Left lung (tissue), 14 donors: ENCODE measurements at places on chromosomes 13 and 19. TPM values are rescaled to one million over a fixed set of nuclear protein-coding genes. Genes with fewer than 3 reads are reported as not detected.

The ZNF723 gene
- total RNA-seq: not detected

- DNase-seq: no peak
These were observed 8.3 kb downstream of the C19orf53 start for GRCh38 chr19:13782537-13782936.

GRCh38 chr19:15180451-15181390 lies 20.1 kb downstream of the NOTCH3 start:
- DNase-seq: peak; percentile 56

DNA sequence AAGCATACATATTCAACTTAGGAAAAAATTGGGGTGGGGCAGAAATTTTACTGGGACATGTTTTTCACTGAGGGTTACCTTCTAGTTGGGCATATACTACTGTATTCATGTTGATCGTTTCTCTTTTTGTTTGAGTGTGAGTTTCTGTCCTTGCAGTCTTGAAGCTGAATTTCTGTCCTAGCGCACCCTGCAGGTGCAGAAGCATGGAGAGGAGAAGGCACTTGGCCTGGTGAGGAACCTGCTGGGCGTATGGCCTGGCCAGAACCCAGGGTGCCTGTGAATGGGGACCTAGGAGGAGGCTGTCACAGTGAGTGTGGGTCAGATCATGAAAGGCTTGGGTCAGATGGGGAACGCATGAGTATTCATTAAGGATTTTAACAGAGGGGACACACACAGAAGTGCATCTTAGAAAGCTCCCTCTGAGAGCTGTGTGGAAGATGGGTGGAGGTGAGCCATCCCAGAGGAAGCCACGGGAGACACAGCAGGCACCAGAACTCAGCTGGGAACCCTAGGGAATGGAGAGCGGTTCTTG lies 36.8 kb downstream of the SERP2 start:
- no peak for DNase-seq

DNA sequence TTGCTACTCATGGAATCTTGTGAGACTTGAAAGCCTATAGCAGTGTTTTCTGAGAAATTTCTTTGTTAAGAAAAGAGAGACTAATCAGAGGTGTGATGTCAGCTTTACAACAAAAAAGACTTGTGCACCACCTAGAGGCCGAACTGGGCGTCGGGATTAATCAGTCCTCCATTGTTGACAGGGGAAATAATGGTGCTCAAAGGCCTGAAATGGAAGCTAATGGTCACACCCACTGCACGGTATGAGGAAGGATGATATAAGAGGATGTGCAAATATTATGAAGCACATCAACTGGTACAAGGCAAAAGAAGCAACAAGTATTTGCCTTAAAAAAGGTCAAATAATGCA lies 480.2 kb upstream of the MIR17HG start:
- no peak for DNase-seq

The MAB21L1 gene
- total RNA-seq: 0.10 TPM

DNA sequence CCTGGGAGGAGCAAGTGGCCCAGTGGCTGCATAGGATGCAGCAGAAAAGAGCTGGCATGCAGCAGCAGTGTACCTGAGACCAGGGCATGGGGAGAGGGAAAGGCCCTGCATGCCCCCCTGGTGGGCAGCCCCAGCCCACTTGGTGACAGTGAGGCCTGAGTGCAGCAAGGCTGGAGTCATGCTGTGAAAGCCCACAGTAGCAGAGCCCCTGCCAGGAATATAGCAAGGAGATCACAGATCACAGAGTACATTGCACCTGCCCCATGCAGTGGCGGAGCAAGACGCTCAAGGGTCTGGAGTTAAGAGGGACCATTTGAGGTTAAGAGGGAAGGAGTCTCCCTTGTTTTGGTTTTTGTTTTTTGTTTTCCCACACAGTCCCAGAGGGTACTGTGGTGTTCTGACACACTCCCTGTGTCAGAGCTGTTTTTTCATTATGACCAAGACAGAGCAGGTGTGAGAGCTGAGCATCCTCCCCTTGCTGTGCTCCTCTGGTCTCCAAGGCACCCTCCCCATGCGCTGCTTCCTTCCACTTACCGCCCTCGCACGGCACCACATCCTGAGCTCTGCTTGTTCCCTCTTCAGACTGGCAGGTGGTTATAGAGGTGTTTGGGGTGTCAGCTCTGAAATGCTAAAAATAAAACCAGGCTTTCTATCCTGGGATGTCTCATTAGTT lies 85.0 kb upstream of the UBL3 start:
- peak; percentile 46 for DNase-seq

- peak; percentile 67 for DNase-seq
These were observed 21.4 kb downstream of the LCP1 start for GRCh38 chr13:46160471-46161066.

GRCh38 chr13:88217372-88217771 lies 546.2 kb downstream of the SLITRK5 start:
- DNase-seq: no peak

- DNase-seq: peak; percentile 31
These were observed 64.0 kb downstream of the MLLT1 start for GRCh38 chr19:6215701-6216235.

GRCh38 chr13:39956036-39956435 lies 300.6 kb downstream of the COG6 start:
- no peak for DNase-seq

- DNase-seq: peak; percentile 77
These were observed at the start of the genes PEG3 and ZIM2 for GRCh38 chr19:56840451-56841192. Gene PEG3, minus strand, starts transcription at chr19:56840726. Its CDS starts 16,071 bp downstream, at chr19:56824655. Gene ZIM2, minus strand, starts transcription at chr19:56840726. Its CDS starts 16,449 bp downstream, at chr19:56824277.

The SYCN gene
- total RNA-seq: not detected

- DNase-seq: no peak
These were observed 3.4 kb downstream of the MBNL2 start for GRCh38 chr13:97225533-97225932.

DNA sequence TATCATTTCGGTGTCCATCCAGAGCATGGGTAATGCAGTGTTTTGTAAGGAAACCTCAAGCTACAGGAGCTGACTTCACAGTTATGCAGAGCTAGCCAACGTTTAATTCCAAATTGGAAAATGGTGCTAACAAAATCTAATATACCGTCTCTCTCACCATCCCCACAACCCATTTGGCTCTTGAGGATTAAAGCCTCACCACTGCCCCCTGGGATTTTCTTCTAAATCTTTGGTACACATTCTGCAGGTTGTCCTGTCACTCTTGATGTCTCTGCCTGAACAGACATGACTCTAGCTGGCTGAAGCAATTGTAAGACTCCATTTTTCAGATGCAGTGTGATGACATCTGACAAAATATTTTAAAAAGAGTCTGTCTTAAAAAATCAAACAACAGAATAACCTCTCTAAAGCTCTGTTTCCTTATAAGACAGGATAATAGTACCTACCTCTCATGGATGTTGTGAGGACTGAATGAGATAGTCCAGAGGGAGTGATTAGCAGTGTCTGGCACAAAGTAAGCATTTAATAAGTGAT lies 451.8 kb downstream of the SUCLA2 start:
- no peak for DNase-seq

- DNase-seq: no peak
These were observed at the start of gene SLC7A10 for GRCh38 chr19:33225458-33225926. Gene SLC7A10, minus strand, starts transcription at chr19:33225850. Its CDS starts 147 bp downstream, at chr19:33225703.

DNA sequence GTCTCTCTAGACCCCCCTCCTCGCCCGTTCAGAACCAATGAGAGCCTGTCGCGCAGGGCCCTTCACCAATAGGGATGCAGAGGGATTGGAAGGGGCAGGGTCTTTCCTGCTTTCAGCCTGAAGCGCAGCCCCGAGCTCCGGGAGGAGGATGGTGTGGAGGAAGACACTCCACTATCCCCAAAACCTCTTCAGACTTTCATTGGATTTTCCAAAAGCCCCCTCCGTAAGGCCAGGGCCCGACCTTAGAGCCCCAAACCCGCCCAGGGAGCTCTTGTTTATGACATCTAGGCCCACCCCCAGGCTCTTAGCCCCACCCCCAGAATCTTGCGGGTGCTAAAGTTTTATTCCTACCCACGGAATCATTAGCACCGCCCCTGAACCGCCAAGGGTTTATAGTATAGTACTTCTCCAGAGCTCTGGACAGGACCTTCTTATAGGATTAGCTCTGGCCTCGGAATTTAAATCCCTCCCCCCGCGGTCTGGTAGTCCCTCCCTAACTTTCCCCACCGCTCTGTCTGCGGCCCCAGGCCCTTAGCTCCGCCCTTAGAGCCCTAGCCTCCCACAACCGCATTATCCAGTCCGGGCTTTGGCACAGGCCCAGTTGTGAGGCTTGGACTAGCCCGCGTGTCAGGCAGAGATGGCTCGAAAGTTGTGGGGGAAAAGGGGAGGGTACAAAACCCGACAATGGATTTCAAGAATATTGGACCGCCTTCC lies 6.6 kb upstream of the EML2 start:
- peak; percentile 74 for DNase-seq

The LRRC25 gene
- 53.7 TPM for total RNA-seq

The PLPP2 gene
- 3.2 TPM for total RNA-seq

DNA sequence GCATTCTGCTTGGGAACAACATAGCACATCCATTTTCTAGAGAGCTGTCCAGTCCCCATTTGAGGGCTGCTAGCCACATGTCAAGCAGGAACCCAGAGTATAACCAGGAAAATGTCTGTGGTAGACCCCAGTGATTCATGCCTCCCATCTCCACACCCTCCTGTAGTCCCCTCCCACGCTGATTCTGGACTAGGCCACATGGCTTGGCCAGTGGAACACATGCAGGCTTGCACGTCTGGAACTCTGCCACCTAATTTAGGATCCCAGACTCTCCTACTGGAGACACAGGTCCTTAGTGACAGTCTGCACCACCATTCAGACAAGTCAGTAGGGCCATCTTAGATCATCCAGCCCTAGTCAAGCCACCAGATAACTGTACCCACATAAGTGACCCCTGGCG lies 149.8 kb downstream of the ZIC5 start:
- no peak for DNase-seq

The FOSB gene
- total RNA-seq: 20.4 TPM

DNA sequence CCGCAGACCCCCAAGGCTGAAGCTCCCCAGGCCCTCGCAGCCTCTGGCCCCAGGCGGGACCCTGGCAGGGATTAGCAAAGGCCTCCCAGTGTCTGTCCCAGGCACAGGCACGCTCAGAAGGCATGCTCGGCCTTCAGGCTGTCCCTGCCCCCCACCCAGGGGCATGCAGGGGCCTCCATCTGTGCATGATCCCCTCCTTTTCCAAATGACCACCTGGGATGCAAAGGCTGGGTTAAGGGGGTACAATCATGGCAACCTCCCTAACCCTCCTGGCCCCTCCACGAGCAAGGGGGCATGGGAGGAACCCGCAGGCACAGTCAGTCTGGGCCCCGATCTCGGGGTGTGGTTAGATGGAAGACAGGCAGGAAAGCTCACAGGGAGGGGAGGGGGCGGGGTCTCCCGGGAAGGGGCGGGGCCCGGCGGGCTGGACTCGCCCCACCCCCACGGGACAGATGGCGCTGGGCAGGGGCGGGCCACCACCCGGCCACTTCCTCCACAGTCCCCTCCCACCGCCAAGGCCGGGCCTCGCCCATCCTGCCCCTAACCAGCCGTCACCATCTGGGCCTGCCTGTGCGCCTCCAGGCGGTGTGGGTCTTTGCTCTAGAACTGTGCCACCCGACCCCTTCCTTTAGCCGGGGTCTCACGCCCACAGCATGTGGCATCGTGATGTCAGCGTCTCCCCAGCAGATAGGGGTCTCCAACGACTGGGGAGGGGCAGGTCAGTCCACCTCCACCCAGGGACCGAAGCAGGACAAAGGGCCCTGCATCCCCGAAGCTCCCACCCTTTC lies 7.0 kb upstream of the REXO1 start:
- no peak for DNase-seq

DNA sequence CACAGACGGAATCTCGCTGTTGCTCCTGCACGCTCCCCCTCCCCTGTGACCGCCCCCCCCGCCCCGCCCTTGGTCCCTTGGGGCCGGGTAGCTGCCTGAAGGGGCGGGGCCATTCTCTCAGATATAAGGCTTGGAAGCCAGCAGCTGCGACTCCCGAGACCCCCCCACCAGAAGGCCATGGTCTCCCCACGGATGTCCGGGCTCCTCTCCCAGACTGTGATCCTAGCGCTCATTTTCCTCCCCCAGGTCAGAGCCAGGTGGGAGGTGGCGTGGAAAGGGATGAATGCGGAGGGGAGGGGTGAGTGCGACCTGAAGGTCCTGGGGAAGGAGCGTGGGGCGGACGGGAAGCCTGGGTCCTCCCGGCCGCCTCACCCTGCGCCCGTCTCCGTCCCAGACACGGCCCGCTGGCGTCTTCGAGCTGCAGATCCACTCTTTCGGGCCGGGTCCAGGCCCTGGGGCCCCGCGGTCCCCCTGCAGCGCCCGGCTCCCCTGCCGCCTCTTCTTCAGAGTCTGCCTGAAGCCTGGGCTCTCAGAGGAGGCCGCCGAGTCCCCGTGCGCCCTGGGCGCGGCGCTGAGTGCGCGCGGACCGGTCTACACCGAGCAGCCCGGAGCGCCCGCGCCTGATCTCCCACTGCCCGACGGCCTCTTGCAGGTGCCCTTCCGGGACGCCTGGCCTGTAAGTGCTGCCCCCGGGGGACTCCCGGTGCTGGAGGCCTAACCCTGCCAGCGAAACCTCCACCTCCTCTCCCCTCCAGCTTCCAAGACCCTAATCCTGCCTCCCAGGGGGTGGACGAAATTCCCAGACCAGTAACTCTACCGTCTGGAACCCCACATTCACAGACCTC lies at the start of gene DLL3:
Gene DLL3 (plus strand): TSS at position 150 of the 845 bp plus-strand sequence. CDS start 28 bp downstream, at position 178.
- DNase-seq: no peak

- no peak for DNase-seq
These were observed 78.6 kb downstream of the SPACA7 start for GRCh38 chr13:112454648-112455334.

DNA sequence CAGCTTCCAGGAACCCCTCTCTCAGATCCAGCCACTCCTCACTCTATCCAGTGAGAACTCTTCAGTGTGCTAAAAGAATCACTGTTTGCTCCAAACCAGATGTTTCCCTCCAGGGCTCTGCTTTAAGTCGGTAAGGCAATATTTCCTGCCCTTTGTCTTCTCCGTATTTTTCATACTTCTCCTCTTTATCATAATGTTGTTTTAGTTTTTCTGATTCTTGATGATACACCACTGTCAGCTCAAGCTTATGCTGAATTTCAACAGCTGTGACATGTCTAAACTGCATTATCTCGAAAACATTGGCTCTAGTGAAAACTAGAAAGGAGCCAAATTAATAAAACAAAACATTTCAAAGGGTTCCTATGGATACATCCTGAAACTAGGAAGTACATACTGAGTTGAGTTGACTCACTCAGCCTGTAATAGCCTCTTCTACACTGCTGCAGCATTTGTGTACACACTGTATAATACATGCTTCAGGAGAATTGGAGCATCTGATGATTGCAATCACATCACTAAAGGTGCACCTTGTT lies 39.8 kb downstream of the GPR180 start:
- peak; percentile 87 for DNase-seq

DNA sequence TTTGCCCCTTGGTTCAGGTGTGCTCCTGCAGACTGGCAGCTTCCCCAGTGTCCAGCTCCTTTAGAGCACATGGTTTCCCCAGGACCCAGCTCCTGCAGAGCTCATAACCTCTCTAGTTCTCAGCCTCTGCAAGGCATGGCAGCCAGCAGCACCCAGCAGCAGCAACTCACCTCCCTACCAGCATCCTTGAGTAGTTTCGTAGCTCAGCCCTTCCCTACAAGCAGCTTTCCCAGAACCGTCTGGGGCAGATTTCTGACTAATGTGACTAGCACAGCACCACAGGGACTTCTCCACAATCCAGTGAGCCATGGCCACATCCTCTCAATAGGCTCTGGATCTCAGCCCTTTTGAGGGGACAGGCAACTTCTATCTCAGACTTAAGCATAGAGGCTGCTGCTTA lies 14.1 kb upstream of the METTL21C start:
- no peak for DNase-seq
